ENCODE measurements at places on chromosomes 16 and 17. TPM values are rescaled to one million over a fixed set of nuclear protein-coding genes. Genes with fewer than 3 reads are reported as not detected.

The KRT25 gene
- not detected for total RNA-seq

The SGCA gene
- 0.75 TPM for total RNA-seq

The GPATCH8 gene
- 12.1 TPM for total RNA-seq

The KRT28 gene
- not detected for total RNA-seq

The TBC1D3E gene
- not detected for total RNA-seq

The POLR3E gene
- 48.9 TPM for total RNA-seq

The MMP2 gene
- total RNA-seq, result 256 TPM

The KRT31 gene
- not detected for total RNA-seq
